ENCODE measurements at places on chromosomes 12 and 14. TPM values are rescaled to one million over a fixed set of nuclear protein-coding genes. Genes with fewer than 3 reads are reported as not detected.

The POTEG gene
- total RNA-seq, result not detected

The ACOT6 gene
- not detected for total RNA-seq

The KLHL42 gene
- total RNA-seq, result 13.6 TPM

The APOF gene
- not detected for total RNA-seq

The AMN gene
- 1.0 TPM for total RNA-seq

The PPP1R36 gene
- 0.52 TPM for total RNA-seq

Measured in skeletal muscle tissue (tissue), 5 donors.